ENCODE measurements at places on chromosomes 5 and 9.

GRCh38 chr9:122392714-122393113, 21.9 kb downstream of the PTGS1 start:
- DNase-seq, result no peak

- DNase-seq, result no peak
These were observed 50.9 kb downstream of the OSTF1 start for GRCh38 chr9:75139201-75139600.

DNA sequence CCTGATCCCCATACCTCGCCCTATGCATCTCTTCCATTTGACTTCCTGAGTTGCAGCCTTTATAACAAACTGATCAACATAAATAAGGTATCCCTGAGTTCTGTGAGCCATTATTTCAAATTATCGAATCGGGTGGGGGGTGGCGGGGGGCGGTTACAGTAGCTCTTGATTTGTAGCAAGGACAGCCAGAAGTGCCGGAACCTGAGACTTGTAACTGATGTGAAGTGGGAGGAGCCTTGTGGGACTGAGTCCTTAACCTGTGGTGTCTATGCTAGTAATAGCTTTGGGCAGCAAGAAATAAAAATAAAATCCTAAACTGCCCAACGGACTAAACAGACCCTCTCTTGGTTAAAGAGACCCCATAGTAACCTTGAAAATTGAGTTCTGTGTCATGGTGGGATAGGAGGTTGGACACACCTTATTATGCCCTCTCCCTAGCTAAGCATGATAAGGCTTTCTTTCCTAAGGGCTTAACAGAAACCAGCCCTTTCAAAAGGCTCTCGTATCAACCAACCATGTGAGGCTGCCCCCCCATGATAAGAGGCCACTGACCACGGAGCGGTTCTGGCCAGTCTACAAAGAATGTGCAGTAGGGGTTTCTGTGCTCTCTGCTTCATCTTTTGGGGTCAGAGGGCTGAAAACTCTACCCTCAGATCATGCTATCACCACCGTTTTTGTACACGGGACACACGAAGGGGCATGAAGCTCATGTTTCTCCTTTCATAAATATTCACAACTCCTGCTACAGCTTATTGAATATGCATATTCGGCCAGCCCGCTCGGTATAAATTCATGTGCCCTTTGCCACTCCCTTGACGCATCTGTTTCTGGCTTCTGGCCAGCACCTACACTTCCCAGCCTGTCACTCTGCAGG, 39.5 kb upstream of the IQGAP2 start:
- peak; percentile 57 for DNase-seq

GRCh38 chr9:20333991-20334390, 288.3 kb downstream of the MLLT3 start:
- DNase-seq, result no peak

DNA sequence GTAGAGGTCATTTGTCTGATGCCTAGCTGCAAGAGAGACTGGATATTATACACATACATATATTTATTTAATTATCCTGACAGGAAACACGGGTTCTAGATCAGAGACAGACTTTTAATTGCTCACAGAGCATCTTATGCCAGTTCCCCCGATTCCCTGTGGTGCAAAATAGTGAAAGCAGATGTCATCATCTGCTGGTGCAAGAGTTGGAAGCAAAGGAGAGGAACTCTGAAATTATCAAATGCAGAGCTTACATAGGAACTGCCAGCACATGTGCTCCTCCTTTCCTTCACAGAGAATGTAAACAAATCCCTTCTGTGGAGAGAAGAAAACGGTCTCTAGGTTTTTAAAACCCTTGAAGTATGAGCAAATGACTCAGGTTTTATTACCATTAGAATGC, 69.3 kb downstream of the DTWD2 start:
- DNase-seq, result no peak

- no peak for DNase-seq
These were observed 14.2 kb downstream of the NUDT2 start for GRCh38 chr9:34343605-34344004.

GRCh38 chr9:112631313-112632070, 86.4 kb downstream of the INIP start:
- DNase-seq, result no peak

DNA sequence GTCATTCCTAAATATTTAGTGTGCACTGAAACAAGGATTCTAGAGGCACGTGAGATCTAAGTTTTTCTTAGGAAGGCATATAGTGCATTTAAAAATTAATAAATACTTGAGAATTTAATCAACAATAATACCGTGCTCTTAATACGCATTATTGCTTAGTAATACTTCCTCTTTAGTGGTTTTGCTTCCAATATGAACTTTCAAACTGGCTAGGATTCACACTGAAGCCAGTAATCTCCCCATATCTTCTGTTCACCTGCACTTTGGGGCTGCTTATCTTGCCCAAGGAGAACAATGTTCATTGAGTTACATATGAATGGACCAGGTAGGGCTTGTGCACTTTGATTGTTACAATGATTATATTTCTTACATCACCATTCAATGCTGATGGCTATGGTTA, 180.5 kb upstream of the RIOK2 start:
- DNase-seq, result no peak

GRCh38 chr5:39680213-39680612, 255.4 kb upstream of the DAB2 start:
- DNase-seq, result no peak

- no peak for DNase-seq
These were observed 41.5 kb upstream of the ABL1 start for GRCh38 chr9:130793589-130793988.

DNA sequence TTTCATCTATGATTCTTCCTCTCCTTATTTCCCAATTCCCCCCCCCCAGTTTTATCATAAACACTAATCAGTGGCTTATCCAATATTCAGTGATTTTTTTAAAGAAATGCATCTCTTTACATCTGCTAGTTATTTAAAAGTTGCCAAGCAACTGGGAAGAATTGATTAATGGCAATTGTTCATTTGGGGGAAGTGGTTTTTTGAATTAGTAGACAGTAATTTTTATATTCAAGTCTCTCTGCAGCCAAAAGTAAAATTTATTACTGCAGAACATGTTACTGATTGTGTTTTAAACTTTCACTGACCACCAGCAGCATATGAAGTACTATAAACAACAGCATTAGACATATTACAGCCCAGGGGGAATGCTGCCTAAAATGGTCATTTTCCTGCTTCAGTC, 308.8 kb upstream of the NREP start:
- no peak for DNase-seq

DNA sequence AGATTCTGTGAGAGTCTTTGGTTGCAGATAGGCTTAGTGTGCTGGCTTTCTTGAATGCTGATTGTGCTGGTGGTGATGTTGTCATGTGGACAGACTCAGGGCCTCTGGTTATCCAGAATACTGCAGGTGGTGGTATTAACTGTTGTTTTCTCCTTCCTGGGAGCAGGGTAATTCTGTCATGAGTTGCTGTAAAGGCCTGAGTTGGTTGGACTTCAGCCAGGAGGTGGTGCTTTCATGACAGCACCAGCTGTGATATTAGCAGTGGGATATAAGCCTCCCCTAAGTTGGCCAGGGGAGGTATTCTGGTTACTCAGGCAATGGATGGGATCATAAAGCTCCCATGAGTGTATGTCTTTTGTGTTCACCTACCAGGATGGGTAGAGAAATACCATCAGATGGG, 16.4 kb upstream of the RNF180 start:
- peak; percentile 34 for DNase-seq

GRCh38 chr5:120527251-120527650, 63.2 kb downstream of the PRR16 start:
- no peak for DNase-seq

- no peak for DNase-seq
These were observed 424.6 kb downstream of the GADD45G start for GRCh38 chr9:90029386-90029785.

- DNase-seq, result no peak
These were observed 149.7 kb downstream of the GCNT1 start for GRCh38 chr9:76608575-76609273.

DNA sequence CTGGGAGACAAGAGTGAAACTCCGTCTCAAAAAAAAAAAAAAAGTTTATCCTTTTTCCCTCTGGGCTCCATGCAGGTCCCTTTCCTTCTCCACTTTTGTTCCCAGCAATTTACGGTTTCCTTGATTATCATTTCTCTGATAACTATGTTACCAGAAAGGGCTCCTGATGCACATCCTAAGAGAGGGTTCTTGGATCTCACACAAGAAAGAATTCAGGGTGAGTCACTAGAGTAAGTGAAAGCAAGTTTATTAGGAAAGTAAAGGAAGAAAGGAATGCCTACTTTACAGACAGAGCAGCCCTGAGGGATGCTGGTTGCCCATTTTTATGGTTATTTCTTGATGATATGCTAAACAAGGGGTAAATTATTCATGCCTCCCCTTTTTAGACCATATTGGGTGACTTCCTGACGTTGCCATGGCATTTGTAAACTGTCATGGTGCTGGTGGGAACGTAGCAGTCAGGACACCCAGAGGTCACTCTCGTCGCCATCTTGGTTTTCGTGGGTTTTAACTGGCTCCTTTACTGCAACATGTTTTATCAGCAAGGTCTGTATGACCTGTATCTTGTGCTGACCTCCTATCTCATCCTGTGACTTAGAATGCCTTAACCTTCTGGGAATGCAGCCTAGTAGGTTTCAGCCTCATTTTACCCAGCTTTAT, 13.5 kb upstream of the MELK start:
- DNase-seq, result no peak

DNA sequence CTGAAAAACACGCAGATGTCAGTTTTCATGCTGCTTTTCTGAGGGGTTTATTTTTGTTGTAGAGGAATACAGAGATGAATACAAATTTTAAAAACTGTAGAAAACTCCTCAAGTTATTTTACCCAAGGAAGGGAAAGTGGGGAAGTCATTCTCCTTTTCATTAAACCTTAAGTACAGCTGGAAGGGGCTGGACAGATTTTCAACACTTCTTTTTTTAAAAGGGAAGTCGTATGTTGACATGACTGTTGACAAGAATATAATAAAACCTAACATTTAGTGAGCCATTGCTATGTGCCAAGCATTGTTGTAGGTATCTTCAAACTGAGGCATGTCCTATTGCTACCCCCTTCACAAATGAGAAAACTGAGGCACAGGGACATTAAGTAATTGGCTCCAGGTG, 235.7 kb upstream of the ELL2 start:
- DNase-seq, result no peak

DNA sequence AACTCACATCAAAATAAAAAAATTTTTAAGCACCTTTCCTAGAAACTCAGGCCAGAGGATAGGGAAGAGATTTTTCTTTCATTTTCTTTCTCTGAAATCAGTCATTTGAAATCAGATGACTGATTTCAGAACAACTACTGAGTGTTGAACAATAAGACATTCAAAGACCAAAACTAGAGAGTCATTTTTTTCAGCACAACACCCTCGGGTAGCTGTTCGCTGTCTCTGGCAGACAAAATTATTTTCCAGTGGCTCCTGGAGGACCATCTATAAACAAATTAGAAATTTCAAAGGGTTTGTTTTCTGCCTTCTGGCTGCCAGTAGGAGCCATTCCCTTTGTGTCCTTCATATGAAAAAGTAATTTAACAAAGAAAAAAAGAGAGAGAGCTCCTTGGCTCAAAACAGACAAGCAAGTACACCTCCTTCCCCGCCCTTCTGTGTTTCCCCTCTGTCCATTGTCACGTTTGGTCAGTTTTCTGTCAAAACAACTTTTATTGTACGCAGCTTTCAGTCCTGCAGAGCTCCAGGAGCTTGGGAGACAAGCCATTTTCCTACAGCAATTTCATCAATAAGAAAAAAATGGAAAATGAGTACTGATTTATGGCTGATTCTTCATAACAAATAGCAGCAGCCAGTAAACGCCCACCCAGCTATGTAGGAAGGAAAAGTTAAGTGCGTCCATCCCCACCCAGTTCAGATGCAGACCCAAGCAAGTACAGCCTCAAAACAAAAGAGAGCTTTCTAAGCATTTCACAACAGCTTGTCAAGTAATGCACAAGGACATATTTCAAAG, 405.2 kb downstream of the ZNF608 start:
- peak; percentile 46 for DNase-seq

DNA sequence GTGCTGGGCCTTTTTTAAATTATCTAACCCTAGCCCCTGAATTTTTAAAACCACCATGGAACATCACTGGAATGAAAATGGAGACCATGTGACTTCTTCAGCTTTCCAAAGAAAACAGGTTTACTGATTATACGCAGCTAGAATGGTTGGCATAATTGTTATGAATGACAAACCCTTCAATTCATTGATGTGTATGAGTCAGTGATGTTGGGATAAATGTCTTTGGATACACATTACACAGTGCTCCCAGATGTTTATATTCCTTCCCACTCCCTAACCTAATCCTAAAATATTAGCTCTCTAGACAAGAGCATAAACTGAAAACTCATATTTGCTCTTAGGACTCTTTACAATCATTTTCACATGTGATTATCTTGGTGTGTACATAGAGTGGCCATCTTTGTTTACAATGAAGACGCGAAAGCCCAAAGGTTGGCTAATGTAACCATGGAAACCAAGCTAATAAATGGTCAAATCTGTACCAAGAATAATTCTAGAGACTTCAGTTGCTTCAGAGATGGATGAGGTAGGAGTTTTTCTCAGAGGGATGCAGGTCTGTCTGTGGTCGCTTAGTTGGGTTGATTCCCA, 131.2 kb upstream of the HMHB1 start:
- no peak for DNase-seq

- DNase-seq, result no peak
These were observed 56.7 kb downstream of the ARHGAP26 start for GRCh38 chr5:142826741-142827492.

DNA sequence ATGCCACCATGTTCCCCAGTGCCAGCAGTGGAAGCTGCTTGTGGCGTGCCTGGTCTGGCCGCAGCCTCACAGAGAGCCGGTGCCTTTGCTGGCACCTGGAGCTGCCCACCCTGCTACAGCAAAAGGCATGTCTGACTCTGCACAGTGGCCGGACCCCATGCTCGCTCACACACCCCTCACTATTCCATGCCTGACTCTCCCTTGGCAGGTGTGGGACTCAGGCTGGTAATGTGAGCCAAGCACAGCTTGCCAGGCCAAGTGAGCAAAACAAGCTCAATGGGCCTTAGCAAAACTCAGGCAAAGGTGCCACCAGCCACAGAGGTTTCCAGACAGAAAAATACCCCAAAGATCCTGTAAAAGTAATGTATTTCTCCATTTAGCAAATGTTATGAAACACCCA, 15.5 kb downstream of the GNA14 start:
- no peak for DNase-seq

GRCh38 chr9:95137587-95138145, 179.8 kb downstream of the FANCC start:
- DNase-seq, result no peak

- no peak for DNase-seq
These were observed 21.9 kb upstream of the FSD1L start for GRCh38 chr9:105425816-105426433.

GRCh38 chr5:142114687-142115086, 6.1 kb downstream of the NDFIP1 start:
- no peak for DNase-seq
